ENCODE measurements at places on chromosomes 4 and X.

- DNase-seq, result no peak
These were observed 685.2 kb upstream of the INTU start for GRCh38 chr4:126947536-126947935.

GRCh38 chrX:130119312-130119898, 9.1 kb upstream of the ELF4 start:
- no peak for DNase-seq

DNA sequence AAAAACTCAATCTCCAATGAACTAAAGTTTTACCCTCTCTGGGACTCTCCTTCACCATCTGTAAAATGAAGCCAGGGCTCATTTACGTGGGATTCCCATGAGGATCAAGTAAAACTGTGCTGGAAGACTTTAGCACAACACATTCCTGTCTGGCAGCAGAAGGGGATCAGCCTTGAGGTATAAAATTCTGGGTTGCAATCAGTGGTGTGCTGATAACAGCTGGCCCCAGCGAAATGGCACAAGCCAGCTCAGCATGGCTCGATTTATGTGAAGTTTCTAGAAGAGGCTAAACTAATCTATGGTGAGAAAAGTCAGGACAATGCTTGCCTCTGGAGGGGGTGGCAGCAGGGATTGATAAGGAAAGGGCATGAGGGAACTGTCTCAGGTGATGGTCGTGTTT, 28.4 kb downstream of the ZNF630 start:
- DNase-seq, result no peak

GRCh38 chr4:26510334-26510964, 20.2 kb upstream of the CCKAR start:
- no peak for DNase-seq

DNA sequence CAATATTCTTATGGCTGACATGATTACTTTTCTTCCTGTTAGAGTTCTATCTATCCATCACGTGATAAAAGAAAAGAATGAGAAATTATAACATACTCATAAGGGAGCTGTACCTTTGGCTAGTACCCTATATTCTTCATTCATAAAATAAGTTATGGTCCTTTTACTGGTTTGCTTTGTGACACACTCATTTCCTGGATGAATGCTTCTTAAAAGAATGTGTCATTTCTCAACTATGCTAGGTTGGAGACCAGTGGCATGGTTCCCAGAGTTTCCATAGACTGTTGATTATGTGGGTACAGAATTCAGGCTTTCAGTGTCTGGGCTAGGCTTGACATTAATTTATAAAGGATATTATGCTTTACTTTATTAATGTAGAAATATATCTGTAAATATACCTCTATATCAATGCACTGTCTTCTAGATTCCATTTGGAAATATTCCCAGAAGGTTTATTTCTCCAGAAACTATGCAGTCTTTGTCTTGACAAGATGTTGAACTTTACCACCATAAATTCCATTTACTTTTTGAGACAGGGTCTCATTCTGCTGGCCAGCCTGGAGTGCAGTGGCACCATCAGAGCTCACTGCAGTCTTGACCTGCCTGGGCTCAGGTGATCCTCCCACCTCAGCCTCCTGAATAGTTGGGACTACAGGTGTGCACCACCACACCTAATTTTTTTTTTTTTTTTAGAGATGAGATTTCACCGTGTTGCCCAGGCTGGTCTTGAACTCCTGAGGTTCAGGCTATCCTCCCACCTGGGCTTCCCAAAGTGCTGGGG, 23.8 kb downstream of the NUDT6 start:
- DNase-seq, result peak; percentile 98

DNA sequence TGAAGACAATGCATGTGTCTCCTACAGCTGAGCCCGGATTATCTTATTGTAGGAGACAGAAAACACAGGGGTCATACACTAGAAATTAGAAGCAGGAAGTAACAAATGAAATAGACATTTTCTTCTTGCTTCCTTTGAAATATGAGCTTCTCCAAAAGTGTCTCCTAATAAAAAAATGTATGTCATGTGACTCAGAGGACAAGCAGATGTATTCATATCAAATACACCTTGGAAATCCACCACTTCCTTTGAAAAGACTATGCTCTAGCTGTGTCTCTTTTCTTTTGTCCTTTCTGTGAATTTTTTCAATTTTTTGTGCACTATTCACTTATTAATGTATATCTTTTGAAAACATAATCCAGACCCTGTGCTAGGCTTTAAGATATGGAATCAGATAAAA, 1906.2 kb downstream of the C4orf33 start:
- peak; percentile 7 for DNase-seq

DNA sequence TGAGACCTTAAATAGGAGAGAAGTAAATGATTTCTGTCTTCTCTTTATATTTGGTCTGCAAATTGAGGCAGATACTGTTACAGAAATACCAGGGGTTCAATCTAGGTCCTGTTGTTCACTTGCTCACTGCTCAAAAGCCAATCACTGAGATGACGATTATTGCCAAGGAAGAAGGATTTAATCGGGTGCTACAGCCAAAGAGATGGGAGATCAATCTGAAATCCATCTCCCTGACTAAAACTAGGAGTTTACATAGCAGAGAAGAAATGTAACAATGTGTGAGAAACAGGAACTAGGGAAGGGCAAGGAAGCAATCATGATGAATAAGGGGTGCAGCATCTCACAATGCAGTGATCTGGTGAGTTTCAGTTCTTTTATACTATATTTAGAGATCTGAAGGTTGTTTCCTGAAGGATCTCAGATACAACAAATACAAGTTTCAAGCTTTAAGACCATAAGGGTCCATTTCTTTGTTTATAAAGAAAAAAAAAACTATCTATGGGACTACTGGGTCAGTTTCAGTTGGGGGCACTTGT, 117.9 kb upstream of the FAM9B start:
- no peak for DNase-seq
